Esophagus mucosa (tissue), 1 donor: ENCODE measurements at places on chromosomes 16 and 17. TPM values are rescaled to one million over a fixed set of nuclear protein-coding genes. Genes with fewer than 3 reads are reported as not detected.

Gene WFDC1
- 1.1 TPM for total RNA-seq

Gene CAPNS2
- 28.0 TPM for total RNA-seq

Gene ALDH3A1
- total RNA-seq, result 194 TPM

Gene NHLRC4
- 0.12 TPM for total RNA-seq

Gene CYGB
- total RNA-seq, result 2.6 TPM

Gene LRRC37B
- 4.4 TPM for total RNA-seq
